Glutamatergic neuron (in vitro differentiated cells): ENCODE measurements at places on chromosomes 2 and 18.
A peak's percentile ranks its signal among the peaks of the same experiment; 100 is the strongest.

DNA sequence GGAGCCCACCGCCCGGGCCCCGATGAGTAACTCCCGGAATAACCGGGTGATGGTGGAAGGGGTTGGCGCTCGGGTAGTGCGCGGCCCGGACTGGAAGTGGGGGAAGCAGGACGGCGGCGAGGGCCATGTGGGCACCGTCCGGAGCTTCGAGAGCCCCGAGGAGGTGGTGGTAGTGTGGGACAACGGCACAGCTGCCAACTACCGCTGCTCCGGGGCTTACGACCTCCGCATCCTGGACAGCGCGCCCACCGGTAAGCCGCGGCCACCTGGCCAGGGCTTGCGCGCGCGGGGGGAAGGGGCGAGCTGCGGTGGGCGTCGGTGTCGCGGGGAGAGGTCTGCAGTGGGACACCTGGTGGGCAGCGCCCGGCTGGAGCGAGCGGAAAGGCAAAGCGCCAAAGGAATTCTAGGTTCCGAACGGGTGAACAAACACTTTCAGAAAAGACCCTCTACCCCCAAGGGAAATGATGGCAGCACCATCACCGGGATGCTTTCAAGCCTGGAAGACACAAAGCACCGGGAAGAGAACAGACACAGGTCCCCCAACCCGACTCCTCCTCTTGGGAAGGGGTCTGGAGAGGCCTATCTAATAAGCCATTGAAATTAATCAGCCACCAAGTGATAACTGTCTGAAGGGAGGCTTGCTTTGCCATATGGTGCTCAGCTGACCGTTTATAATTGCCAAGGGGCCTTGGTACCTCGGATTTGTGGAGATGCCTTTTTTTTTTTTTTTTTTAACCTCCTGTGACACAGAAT lies 1.1 kb downstream of the MIB1 start:
- DNase-seq = peak; percentile 62

- DNase-seq = no peak
Observed at GRCh38 chr2:7891312-7891711, 790.5 kb upstream of the ID2 start.

- DNase-seq = no peak
Observed at GRCh38 chr2:1650085-1650872, 94.0 kb downstream of the PXDN start.

GRCh38 chr18:59994357-59994756 lies 94.6 kb downstream of the PMAIP1 start:
- DNase-seq = no peak

- no peak for DNase-seq
Observed at GRCh38 chr18:13992826-13993540, 77.6 kb upstream of the MC2R start.

- DNase-seq = no peak
Observed at GRCh38 chr2:171365232-171365631, 68.6 kb downstream of the METTL8 start.

DNA sequence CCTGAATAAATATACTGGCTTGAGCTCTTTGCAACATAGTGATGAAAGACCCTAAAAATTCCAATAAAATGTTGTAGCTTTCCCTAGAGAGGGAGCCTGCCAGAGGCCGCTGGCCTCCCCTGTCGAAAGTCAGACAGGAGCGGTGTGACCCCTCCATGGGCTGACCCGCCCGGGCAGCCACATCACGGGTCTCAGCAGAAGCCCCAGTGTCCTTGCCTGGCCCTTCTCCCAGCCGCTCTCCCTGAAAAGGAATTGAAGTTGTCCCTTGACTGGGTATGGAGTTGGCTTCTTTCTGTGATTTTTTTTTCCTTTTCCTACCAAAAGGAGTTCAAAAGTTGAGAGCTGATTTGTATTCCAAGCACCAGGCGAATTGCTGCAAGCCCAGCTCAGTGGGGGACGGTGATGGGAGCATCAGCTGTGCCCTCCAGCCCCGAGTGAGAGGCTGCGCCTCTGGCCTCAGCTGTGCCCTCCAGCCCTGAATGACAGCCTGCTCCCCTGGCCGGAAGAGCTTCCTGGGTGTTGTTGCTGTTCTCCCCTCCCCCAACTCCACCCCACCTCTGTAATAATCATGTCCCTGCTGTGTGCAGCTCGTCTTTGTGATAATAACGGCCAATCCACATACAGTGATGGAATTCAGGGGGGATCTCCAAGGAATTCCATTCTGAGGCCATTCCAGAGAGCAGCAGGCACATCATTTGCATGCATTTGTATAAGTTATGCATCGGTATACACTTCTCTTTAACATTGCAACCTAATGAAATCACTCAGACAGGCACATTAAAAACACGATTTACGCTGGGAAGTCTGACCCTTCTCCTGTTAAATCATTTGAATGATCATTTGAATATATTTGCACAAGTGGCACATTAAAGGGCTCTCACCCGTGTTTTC lies 501.0 kb downstream of the EIPR1 start:
- DNase-seq = peak; percentile 40

DNA sequence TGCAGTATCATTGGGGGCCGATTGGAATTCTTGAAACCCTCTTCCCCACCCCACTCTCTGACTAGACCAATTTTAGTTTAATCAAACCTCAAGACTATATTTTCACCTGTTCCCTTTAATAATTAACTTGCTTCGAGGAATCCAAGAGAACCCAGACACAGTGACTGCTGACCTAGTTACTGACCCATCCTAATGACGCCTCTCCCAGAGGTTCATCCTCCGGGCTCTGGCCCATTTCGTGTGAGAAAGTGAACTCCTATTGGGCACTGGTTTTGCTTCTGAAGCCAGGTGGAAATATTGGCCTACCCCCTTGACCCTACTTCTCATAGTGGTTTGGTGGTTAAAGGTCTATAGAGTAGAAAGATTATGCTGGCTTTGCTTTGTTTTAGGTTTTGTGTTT lies 39.9 kb downstream of the RPL37A start:
- no peak for DNase-seq

DNA sequence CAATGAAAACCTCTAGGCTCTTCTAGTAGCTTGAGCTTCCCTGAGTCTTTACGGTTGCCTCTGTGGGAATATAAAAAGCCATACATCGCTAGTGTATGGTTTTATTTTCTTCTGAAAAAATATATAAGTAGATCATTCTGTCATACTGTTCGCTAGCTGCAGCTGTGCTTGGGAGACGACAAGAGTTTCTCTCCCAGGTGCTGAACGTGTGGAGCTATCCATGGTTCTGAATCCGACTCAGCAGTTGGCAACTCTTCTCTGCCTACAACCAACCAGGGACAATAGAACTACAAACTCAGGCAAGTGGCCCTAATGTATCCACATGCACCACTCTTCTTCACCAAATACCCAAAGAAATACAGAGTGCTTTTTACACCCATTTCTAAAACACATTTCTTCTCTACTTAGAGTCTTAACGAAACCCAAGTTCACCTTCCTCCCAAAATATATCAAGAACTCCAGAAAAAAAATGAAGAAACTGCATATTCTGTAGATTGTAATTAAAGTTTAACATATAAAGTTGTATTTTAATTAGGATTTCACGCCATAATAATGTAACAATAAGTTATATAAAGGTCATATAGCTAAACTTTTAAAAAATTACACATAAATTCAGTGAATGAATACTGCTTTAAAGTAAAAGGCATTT lies 2.2 kb upstream of the KCNH7 start:
- no peak for DNase-seq

GRCh38 chr2:189762551-189763298 lies at the start of gene OSGEPL1:
TSS of gene OSGEPL1 (minus strand) at chr2:189762792. CDS start at chr2:189761640, 1,152 bp downstream.
- peak; percentile 91 for DNase-seq

DNA sequence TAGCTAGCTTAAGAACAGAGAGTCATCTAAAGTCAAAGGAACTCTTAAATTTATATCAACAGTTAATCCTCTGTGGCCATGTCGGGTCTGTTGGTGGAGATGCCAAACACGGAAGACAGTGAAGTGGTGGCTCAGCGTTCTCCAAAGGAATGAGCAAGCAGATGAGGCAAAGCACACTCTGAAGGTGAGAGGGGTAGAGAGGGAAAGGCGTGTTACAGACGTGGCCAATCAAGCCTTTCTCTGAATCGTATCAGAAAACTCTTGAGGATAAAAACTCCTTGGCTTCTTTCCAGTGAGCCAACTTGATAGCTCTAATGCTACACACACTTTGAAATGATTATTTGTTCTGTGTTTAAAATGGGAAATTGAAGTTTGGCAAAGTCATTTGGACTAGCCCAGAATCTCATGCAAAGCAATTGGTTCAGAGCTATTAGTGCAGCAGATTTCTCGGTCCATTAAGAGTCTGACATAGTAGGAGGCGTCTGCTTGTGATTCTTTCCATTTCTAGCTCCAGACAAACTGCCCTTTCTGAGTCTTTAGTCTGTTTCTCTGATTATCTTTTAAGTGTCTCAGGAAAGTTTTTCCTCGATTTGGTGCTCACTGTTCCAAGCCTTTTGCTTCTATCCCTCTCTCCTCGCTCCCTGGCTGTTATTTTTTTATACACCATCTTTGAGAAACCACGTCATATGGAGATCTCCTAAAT lies 57.5 kb upstream of the CPO start:
- no peak for DNase-seq

- DNase-seq = no peak
Observed at GRCh38 chr2:100470898-100471514, 724 bp downstream of the NMS start.

GRCh38 chr2:121147766-121148165 lies 137.2 kb downstream of the TFCP2L1 start:
- no peak for DNase-seq
